ENCODE measurements at places on chromosomes 16 and 17.

DNA sequence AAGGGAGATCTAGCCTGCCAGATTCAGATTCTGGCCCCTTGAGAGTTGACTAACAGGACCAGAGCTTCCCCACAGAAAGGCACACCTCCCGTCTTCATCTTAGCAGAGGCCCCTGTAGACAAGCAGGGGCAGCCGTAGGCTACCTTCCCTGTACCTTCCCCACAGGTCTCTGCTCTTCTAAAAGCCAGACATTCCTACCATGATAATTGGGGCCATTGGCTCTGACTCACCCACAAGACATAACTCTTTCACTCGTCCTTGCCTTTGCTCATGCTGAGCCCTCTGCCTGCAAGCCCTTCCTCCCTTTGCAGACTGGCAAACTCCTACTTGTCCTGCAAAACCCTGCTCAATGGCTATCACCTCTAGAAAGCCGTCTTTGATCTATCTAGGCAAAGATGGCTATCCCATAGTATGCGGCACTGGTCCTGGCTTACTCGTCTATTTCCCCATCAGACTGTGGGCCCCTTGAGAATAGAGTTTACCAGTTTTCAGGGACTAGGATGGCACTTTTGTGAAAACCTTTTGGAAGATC, 43.8 kb downstream of the PIMREG start:
- DNase-seq: no peak

DNA sequence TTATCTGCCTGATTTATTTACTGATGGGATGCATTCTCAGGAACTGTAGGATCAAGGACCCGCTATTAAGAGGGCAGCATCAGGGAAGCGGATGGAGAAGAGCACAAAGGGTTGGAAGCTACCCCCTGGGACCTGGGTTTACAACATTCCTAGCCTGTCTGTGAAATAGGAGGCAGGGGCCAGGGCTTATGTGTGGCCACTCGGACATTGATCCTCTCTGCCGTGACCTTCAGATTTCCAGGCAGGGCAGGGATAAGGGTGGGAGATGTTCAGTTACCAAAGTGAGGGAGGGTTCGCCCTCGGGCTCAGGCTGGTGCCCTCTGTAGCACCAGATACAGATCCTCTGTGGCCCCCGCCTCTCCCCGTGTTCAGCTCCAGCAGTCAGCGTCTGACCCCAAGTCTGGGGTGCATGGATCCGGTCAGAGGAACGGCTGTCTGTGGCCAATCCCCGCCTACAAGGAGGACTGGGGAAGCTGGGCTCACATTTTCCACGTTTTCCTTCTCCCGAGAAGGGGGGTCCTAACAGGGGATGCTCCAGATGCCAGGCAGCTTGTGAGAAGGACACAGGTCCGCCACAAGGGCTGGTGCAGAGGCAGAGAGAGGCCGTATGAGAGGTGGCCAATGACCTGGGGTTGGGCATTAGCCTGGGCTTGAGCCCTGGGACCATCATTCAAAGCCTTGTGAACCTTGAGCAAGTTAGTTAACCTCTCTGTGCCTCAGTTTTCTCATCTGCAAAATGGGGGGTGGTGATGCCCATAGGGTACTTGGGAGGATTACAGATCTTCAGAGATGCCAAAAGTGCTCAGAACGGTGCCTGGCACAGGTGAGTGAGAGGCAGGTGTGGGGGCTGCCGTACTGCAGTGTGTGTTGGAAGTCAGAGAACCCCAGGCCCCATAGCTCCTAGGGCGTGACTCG, 48.3 kb downstream of the ATP2C2 start:
- no peak for DNase-seq

- no peak for DNase-seq
Measured at GRCh38 chr16:47323241-47323640, 137.6 kb downstream of the ITFG1 start.

DNA sequence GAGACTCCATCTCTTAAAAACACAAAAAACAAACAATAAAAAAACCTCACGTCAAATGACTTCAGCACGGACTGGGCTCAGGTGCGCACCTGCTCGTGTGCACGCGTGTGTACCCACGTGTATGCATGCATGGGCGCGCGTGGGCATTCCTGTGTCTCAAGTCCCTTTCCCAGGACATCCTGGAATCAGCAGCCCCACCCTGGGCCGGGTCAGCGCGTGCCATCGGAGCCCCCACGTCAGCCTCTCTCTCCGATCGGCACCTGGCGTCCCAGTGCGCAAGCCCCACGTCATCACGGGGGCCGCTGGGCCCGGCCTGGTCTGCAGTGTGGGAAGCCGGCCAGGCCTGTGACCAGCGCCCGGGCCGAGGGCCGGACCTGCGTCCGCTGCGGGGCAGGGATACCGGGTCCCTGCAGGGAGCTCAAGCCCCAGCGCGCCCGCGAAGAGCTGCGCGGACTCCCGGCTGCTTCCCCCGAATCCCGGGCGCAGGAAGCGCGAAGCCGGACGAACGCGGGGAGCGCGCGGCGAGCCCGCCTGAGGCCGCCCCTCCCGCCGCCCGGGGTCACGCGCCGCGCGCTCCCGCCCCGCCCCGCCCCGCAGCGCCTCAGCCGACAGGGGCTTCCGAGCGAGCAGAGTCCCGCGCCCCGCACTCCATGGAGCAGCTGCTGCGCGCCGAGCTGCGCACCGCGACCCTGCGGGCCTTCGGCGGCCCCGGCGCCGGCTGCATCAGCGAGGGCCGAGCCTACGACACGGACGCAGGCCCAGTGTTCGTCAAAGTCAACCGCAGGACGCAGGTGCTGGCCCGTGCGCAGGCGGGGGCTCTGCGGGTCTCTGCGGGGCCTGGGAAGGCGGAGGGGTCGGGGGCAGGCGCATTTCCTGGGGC, at the start of gene FN3K:
TSS of gene FN3K (plus strand) at position 629 of the 880 bp plus-strand sequence. CDS start at position 651, 22 bp downstream.
- peak; percentile 78 for DNase-seq

GRCh38 chr16:18039931-18040330, 296.6 kb downstream of the NPIPA8 start:
- DNase-seq: no peak

DNA sequence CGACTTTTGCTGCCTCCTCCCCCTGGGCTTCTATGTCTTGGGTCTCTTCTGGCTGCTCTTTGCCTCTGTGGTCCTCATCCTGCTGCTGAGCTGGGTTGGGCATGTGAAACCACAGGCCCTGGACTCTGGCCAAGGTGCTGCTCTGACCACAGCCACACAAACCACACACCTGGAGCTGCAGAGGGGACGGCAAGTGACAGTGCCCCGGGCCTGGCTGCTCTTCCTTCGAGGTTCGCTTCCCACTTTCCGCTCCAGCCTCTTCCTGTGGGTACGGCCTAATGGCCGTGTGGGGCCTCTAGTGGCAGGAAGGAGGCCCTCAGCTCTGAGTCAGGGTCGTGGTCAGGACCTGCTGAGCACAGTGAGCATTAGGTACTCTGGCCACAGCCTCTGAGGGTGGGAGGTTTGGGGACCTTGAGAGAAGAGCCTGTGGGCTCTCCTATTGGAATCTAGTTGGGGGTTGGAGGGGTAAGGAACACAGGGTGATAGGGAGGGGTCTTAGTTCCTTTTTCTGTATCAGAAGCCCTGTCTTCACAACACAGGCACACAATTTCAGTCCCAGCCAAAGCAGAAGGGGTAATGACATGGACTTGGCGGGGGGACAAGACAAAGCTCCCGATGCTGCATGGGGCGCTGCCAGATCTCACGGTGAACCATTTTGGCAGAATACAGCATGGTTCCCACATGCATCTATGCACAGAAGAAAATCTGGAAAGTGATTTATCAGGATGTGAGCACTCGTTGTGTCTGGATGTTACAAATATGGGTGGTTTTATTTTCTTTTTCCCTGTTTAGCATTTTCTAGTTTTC, 2.3 kb downstream of the GP1BA start:
- DNase-seq: no peak

- no peak for DNase-seq
Measured at GRCh38 chr16:685967-686366, 1.8 kb upstream of the JMJD8 start.

DNA sequence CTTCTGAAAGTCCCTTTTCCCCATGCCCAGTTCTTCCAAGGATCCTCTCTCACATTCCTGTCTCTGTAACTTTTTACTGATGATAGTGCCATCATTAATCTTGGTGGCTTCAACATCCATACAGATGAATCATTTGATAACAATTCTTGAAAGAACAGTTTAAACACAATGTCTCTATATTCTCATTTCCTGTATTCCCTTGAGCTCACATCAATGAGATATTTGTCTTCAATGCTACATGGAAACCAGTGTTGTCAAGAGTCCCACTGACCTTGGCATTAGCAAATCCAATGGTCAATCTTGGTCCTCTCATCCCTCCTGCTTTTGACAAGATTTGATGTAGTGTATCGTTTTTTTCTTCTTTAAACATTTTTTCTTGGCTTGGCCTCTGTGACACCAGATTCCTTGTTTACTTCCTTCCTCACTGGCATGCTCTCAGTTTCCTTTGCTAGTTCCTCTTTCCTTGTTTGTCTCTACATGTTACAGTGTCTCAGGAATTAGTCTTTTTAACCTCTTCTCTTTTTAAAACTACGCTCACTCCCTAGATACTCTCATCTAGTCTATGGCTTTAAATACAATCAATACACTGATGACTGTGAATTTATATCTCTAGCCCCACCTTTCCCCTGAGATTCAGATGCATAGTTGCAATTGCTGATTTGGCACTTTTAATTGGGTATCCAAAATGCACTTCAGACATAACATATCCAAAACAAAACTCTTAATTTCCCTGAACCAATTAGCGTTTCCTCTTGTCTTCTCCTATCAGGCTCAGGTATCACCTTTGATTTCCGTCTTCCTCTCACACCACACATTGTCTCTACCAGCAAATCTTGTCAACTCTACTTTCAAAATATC, 134.0 kb downstream of the MYO1D start:
- DNase-seq: no peak

GRCh38 chr17:17641621-17642409, 39.4 kb upstream of the RAI1 start:
- DNase-seq: peak; percentile 43

DNA sequence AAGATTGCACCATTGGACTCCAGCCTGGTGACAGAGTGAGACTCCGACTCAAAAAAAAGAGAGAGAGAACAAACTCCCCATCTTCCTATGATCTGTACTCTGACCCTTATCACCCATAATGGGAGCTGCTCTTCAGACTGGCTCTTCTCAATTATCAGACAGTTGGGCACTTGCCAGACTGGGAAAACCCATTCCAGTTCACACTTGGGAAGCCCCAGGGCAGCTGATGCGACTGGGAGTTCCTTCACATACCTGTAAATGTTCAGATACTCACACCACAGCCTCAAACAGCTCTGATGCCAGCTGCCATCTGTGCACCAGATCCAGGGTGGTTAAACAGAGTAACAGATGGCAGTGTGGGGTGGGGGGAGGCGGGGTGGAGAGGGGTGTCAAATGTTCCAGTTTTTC, 23.8 kb upstream of the TMEM101 start:
- DNase-seq: peak; percentile 25

GRCh38 chr16:50434872-50435478, 66.2 kb upstream of the BRD7 start:
- DNase-seq: no peak

DNA sequence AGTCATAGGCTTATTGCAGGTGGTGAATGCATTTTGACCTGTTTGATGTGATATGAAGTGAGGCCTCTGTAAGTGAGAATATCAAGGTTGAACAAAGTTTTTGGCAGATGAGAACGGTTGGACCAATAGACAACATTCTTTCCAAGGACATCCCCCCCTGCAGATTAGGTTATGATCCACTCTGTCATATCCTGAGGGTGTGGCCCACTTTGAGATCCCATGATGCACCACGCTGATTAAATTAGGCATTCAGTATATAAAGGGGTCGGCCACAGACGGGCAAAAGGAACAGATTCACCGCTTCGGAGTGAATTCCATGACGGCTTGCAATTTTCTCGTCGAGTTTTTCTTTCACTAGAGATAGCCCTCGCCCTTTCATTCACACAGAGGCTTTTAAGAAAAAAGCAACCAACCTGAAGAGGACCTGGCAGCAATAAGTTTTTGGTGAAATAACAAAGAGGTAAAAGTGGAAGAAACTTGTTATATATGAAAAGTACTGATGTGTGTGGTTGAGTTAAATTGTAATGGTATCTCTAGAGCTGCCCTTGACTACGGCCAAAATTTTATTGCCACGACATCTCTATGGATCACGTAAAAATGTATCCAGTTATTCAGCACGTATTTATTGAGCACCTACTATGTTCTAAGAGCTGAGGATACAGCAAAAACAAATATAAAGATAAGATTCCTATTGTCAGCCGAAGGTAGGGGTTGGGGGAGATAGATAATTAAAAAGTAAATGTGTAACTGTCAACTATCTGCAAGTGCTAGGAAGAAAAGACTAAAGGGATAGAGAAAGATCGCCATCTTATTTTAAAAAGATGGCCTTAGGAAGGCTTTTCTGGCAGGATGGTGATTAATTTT, 1.7 kb upstream of the RBBP6 start:
- DNase-seq: no peak

DNA sequence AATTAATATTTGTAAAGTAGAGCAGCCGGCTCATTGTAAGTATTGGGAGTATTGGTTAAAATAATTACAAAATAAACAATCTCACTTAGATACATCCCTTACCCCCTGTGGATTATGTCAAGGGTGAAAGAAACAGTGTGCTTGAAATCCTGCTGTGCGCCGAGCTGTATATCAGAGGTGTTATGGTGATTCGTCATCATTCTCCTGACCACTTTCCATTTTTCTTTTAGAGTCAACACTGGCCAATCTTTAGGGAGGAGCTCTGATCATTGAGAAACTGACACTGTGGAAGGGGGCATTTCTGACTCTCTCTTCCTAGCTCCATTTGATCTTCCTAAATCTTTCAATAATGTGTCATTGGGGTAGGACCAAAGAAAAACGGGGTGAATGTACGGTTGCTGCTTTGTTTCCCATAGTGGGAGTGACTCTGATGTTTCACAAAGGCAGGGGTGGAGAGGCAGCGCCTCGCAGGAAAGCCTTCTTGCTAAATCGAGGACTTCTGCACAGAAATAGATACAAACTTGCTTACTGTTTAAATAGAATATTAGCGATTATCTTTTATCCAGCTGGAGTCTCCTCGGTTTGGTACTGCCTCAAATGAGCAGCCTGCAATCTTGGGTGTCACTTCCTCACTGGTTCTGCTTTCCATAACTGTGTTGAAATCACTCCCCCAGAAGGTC, 123.4 kb downstream of the PRKCB start:
- DNase-seq: no peak

GRCh38 chr16:66746048-66746447, 5.4 kb downstream of the DYNC1LI2 start:
- DNase-seq: no peak

GRCh38 chr17:74569020-74570003, 2.0 kb upstream of the CD300H start:
- DNase-seq: no peak

- no peak for DNase-seq
Measured at GRCh38 chr17:15239491-15239890, 25.6 kb downstream of the PMP22 start.

GRCh38 chr17:52147872-52148271, 10.6 kb downstream of the CA10 start:
- no peak for DNase-seq

- no peak for DNase-seq
Measured at GRCh38 chr17:13346081-13346533, 255.6 kb downstream of the HS3ST3A1 start.

DNA sequence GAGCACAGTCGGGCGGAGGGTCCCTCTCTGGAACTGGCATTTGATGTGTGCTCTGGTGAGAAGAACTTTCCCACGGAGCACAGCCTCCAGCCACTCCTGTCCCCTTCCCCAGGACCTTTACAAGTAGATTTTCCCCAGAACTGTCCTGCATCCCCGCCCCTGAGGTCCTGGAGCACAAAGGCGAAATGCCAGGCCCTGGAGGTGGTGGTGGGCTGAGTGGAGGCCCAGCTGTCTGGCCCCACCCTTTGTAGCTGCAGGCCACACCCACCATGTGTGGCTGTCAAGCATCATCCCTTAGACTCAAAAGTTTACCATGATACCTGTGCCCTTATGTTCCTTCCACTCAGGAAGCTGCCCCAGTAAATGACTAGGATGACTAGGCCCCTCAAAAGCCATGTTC, 37.7 kb downstream of the PLD6 start:
- DNase-seq: no peak

- DNase-seq: no peak
Measured at GRCh38 chr16:22381392-22381791, 7.0 kb upstream of the CDR2 start.

Data from anterior cingulate cortex (tissue), 58 donors.